ENCODE measurements at places on chromosomes 3 and 15.
A peak's percentile ranks its signal among the peaks of the same experiment; 100 is the strongest.

DNA sequence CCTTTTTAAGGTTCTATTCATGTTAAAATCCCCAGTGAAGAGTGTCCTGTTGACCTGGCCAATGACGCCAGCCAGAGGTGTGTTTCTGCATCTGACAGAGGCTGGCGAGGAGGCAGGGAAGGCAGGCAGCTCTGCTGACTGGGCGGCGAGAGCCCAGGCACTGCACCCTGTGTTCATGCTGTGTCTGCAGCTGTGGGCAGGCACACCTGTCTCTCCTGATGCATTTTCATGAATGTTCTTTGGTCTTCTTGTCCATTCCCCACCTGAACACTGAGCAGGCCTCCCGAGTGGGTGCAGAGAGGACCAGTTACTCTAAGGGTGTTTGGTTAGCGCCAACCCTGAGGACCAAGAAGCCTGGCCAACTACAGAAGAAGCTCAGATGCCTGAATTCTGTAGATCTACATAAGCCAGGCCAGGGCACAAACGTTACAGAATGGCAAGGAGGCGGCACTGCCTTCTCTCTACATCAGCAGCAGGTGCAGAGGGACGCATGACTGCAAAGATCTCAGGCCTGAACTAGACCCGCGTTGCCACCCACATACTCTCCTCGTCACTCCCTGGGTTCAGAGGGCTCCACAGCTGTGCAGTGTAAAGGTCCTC is 233.7 kb downstream of the OCA2 start:
- no peak for DNase-seq

GRCh38 chr15:81093961-81094360 is 40.1 kb upstream of the CFAP161 start:
- DNase-seq, result no peak

- no peak for DNase-seq
Observed at GRCh38 chr15:35775471-35775870, 229.5 kb upstream of the DPH6 start.

DNA sequence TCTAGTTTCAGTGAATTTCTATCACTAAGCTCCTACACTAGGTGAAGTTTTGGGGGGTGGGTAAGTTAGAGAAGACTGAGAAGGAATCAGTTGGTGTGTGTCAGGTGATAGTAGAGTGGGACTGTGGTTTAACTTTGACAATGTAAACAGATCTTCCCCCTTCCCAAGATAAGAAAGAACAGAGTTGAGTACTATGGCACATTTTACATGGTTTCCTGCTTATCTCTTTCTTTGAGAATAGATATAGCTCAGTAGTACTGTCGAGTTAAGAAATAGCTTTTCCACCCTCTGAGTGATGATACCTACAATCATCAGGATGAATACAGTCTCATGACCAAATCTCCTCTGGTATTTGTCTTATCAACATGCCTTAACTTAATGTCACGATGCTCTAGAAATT is 42.8 kb downstream of the GAP43 start:
- no peak for DNase-seq

GRCh38 chr15:47717036-47717612 is at the start of gene SEMA6D:
TSS of gene SEMA6D (plus strand) at chr15:47717505. CDS start at chr15:47759799, 42,294 bp downstream.
- DNase-seq, result peak; percentile 64

GRCh38 chr3:184456476-184456875 is 76.6 kb downstream of the CHRD start:
- DNase-seq, result no peak

DNA sequence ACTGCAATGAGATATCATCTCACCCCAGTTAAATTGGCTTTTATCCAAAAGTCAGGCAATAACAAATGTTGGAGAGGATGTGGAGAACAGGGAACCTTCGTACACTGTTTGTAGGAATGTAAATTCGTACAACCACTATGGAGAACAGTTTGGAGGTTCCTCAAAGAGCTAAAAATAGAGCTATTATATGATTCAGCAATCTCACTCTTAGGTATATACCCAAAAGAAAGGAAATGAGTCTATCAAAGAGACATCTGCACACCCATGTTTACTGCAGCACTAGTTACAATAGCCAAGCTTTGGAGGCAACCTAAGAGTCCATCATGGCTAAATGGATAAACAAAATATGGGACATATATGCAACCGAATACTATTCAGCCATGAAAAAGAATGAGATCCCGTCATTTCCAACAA is 68.0 kb upstream of the HES1 start:
- DNase-seq, result no peak

- no peak for DNase-seq
Observed at GRCh38 chr15:95684126-95684525, 646.4 kb upstream of the NR2F2 start.

DNA sequence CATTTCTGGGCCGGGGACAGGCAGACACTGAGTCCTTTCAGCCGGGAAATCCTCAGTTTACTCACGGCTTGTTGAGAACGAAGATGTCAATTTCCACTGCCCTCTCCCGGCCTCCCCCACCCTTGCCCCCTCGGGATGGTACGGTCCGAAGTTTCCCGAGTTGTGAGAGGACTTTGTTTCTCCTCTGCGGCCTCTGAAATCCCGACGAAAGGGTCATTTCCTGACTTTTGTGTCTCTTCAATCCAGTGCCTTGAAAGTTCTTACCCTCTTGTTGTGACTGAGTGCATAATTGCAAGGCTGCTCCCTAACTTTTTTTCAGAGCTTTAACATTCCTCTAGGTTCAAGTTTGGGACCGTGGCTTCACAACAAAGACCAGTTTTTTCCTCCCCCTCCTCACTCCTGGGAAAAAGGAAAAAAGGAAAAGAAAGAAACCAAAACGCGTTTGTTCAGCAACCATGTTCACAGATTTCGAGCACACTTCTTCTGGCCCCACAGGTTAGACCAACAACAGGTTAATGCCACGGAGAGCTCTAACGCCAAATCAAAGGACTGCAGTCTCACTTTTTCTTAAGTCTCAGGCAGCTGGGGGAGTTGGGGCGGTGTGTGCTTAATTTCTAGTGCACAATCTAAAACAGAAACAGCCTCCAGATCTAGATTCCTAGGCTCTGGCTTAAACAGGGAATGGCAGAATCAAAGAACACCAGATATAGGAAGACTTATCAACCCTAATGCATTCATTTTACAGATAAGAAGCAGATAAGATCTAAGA is 138.9 kb downstream of the TMCO5A start:
- peak; percentile 65 for DNase-seq

DNA sequence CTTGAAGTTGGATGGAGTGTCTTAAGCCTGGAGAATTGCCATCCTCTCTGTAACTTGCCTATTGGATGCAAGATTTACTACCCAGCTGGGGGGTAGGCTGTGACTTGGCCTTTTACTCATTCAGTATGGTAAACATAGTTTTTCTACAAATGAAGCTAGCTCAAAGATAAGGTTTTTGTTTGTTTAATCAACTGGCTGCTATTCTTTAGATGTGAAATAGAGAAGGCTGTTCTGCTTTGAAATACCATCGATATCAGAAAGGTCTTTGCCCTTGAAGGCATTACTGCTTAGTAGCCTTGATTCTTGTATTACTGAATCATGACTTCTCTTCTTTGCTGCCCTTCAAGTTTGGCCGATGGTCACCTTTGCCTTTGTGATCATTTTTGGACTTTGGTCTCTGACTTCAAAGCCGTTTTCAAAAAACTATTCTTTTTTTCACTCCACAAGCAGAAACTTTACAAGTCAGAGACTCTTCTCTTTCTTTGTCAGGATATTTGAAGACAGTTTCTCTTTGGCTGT is 83.1 kb downstream of the GAP43 start:
- DNase-seq, result peak; percentile 29

- no peak for DNase-seq
Observed at GRCh38 chr15:40242213-40242599, 3.3 kb downstream of the PAK6 start.

- DNase-seq, result peak; percentile 37
Observed at GRCh38 chr15:79370716-79371115, 59.8 kb downstream of the TMED3 start.

DNA sequence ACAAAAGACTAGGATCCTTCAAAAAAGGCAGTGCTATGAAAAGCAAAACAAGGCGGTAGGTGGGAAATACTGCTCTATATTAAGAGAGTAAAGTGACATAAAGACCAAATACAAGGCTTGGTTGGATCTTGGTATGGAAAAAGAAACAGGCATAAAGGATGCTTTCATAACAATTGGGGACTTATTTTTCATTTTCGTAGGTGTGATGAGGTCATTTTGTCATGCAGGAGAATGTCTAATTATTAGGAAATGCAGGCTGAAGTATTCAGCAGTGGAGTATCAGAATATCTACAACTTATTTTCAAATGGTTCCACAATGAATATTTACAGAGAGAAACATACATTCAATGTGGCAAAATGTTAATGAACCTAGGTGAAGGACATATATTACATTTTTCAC is 9.0 kb downstream of the XPC start:
- DNase-seq, result no peak

Measured in cardiac fibroblast (primary cell).